Activated T-helper 9 cell treated with anti-CD3 and anti-CD28 coated beads, Interleukin-2, amount 50 U/mL, for 16 hours (primary cell): ENCODE measurements at places on chromosomes 7 and 10.

DNA sequence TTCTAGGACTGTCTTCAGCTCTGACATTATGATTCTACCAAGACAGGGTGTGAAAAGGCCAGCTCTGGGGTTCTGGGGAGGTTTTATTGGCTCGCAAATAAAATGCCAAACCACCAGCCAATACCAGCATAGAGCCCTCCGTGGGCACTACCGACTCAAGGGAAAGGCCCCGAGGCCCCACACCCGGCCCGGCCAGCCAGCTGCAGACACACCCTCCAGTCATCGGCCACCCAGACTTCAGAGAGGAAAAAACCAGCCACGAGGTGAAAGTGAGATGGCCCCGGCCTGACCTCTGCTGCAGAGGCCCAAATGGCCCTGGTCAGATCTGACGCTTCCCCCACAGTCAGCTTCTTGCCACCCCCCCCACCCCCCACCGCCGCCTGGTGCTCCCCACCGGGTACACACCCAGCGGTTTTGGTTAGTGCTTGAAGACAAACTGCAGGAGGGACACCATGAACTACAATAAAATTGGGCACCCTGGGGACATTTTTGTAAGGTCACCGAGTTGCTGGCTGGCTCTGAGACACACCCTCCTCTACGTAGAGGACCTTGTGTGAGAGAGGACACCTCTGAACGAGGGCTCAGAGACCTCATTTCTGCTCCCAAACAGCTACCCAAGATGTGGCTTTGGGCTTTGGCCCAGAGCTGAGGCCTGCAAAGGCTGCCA is 79.9 kb downstream of the PRKAG2 start:
- DNase-seq, result no peak

DNA sequence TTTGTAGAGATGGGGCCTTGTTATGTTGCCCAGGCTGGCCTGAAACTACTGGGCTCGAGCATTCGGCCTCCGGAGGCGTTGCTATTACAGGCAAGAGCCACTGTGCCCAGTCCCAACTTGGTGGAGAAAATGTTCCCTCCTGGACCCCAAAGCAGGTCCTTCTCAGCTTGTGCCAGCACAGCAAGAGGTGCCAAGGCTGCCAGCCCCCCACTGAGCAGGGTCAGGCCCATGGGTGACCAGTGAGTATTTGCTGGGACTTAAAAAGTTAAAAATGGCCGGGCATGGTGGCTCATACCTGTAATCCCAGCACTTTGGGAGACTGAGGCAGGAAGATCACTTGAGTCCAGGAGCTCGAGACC is 4.6 kb downstream of the MAFK start:
- no peak for DNase-seq

GRCh38 chr10:3169673-3170072 is 2.9 kb downstream of the PITRM1 start:
- DNase-seq, result no peak

DNA sequence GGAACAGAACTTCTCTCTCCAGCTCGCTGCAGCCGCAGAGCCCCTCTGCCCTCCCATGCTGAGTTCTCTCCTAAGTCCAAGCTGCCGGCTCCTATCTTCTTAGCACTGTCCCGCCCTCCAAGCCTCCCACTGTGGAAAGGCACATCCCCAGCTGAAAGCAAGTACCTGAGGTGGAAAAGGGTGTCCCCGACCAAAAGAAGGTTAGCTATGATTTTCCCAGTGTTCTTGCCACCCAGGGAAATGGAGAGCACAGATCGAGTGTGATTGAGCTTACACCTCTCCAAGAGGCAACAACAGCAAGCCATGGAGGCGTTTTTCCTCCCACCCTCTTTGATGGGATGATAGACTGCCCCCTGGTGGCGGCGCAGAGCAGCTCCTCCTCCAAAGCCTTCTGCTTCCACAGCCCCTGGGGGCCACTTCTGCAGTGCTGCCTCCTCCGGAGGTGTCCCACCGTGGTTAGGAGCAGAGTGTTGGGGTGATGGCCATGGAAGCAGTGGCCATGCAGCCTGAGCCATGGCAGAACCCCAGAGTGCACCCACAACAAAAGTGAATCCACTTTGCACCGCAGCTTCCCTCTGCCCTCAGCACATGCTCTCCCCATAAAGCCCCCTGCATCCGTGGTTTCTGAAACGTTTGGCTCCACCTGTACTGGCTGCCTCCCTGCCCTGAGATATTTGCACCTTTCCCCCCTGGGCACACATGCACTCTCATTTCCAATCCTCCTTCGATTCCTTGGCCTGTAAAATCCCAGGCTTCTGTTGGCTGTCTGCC is 143.1 kb upstream of the STK17A start:
- DNase-seq, result peak; percentile 26

DNA sequence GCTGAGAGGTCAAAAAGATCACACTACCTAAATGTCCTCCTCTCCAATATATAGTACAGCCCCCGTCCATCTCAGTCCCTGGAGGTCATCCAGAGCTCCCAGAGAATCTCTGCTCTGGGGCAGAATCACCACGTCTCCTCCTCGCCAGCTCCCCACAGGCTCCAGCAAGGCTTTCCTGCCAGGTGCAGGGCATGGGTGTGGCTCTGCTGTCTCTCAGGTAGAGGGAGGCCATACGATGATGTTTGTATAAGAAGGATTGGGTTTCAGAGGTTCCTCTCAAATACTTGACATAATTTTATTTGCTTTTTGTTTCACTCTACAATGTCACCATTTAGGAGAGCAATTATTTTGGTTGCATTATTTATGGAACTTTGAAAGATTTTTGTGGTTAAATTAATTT is 98.3 kb upstream of the PRSS58 start:
- DNase-seq, result no peak

DNA sequence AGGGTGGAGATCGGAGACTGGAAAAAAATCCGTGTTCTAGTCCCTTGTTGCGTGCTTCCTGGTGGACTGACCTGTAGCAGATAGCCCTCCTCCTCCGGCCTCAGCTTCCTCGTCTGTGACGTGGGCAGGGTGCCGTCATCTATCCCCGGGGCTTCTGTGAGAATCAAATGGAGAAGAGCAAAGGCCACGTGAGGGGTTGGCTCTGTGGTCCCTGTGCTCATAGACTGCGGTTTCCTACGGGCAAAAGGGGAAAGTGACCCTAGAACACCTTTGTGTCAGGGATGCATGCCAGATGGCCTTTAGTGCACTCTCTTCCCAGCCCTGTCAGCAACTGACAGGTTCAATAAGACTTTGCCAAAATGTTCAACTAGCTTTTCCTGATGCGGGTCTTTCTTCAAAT is 33.7 kb downstream of the GRK5 start:
- no peak for DNase-seq

DNA sequence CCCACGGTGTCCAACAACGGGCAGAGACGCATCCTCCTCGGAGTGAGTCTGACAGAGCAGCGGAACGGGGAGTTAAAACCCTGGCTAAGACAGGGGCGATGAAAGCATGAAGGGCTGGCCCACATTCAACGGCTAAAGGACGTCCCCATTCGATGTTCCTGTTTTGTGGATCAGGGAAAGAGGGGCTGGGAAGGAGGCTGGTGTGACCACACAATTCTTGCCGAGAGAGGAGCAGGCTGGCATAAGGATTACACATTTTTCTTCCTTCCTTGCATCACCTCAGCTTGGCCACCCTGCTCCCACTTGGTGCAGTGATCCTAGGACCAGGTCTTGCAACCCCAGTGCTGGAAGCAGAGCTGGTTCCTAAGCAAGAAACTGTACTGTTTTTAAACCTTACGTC is 67.7 kb downstream of the GNA12 start:
- DNase-seq, result no peak

DNA sequence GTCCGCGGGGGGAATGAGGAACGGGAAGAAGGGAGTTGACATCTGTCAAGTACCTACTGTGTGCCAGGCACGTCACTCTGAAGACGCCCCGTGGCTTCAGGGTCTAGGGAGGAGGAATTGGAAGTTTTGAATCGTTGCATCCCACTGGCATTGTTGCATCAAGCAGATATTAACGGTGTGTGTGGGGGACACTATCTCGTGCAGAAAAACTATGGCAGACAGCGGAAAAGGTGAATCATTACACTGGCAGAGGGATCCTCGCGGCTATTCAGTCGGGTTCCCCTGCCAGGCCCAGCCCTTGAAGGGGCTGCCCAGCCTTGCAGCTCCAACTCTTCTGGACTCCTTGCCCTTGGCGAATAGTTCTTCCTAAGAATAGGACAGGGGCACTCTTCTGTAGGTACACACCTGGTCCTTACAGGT is 1.0 kb upstream of the KIAA1549 start:
- DNase-seq, result no peak

DNA sequence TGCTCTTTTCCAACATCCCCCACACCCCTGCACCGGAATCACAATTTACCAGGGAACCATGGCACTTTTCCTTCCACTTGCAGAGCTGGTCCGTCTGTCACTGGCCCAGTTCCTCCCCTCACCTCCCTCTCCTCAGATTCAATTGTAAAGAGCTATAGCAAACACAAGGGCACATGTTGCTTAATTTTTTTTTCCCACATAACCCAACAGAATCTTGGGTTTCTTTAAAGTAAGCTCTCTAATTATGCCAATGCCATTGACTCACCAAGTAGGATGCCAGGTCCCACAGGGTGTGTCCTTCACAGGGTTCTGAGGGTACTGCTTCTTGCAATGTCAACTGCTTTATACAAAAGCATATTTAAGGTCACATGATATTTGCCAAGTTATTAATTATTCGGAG is 262.2 kb downstream of the AUTS2 start:
- no peak for DNase-seq

DNA sequence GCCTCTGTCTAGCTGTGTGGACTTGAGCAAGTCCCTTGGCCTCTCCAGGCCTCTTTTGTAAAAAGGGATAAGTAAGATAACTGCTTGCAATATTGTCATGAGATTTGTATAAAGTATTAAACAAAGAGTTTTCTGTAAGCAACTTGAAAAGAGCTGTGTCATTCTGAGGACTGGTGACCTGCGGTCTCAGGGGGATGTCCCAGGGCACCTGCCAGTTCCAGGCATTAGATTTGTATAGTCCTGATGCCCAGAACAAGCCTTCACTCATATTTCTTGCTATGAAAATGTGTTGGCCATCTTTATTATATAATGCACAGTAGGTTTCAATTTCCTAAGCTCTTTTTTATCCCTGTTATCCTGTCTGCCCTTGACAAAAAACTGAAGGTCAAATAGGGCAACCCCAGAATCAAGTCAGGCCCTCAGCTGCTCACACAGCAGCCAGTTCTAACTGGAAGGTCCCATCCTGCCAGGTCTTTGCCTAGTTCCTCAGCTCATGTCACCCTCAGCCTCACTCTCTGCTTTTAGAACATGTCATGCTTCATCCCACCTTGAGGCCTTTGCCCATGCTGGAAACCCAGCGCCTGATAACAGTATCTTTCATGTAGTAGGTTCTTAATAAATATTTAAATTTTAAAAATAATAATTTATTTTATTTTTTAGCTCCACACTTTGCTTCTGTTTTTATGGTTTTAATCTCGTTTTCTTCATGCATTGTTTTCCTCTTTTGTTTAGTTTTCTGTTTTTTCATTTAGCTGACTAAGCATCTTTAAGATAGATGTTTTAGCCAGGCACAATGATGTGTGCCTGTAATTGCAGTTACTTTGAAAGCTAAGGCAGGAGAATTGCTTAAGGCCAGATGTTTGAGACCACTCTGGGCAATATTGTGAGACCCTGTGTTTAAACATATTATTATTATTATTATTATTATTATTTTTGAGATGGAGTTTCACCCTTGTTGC is 87.5 kb upstream of the ZNF92 start:
- DNase-seq, result no peak

DNA sequence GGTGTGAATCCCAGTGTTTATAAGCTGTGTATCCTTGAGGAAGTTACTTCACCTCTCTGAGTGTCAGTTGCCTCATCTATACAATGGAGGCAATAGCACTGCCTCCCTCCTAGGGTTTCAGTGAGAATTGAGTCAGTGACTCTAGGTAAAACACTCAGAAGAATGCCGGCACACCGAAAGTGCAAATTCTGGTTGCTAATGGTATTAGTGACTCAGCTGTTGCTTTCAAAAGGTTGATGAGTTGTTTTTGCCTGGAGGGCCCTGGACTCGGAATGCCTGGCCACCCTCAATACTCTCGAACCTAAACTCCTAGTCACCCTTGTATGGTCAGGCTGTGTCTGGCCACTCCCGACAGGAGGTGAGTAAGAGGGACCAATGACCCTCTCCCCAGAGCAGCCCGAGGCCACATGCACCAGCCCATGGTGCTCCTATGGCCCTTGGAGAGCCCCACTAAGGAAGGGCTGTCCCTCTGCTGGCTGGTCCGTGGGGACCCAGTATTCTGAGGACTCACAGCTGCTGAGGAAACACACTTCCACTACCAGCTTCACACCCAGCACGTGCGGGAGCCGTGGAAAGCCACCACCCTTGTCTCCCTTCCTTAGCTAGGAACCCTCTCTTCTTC is 60.2 kb downstream of the CALML3 start:
- DNase-seq, result no peak

GRCh38 chr10:113302062-113302461 is 250.8 kb upstream of the HABP2 start:
- DNase-seq, result no peak

DNA sequence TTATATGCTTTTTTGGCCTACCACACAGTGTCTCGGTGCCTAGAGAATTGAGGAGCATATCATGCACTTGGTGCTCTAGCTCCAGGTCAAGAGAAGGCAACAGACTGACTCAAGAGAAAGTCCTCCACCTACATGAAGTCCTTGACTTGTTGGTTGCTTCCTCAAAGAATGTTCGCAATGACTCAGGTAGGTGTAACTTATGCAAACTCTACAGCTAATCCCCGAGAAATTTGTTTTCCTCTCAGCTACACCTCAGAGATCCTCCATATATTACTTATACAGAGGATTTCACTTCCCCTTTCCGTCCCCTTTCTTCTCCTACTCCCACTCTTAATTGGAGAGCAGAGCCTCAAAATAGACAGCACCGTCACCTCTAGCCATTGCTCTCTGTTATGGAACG is 1013.1 kb downstream of the KCNMA1 start:
- DNase-seq, result no peak

GRCh38 chr10:1116051-1116450 is 59.9 kb downstream of the WDR37 start:
- no peak for DNase-seq

- DNase-seq, result no peak
These were observed 103.2 kb downstream of the CNNM2 start for GRCh38 chr10:103021150-103021899.

- no peak for DNase-seq
These were observed 92.8 kb downstream of the MCU start for GRCh38 chr10:72784551-72785351.

DNA sequence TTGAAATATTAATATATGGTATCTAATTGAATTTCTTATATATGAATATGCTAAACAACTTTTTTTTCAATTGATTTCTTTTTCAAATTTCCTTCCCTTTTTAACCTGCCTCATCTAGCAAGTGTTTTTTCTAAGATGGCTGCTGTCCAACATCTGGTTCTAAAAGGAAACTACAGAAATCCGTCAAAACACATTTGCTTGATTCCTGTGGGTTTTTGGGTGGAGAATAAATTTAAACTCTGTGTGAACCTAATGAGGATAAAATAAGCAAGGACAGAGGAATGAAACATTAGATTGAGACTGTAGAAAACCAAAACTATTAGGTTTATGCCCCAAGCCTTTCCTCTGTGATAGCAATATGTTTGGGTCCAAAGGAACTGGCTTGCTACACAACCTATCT is 75.5 kb upstream of the STARD3NL start:
- no peak for DNase-seq

- DNase-seq, result no peak
These were observed 177.9 kb upstream of the PLXDC2 start for GRCh38 chr10:19638182-19638895.

GRCh38 chr7:44394112-44394447 is 68.7 kb upstream of the CAMK2B start:
- DNase-seq, result no peak
